A549 treated with RU486 at 1 μM for 4 hours (cell line): ENCODE measurements at places on chromosomes 1 and 21. TPM values are rescaled to one million over a fixed set of nuclear protein-coding genes. Genes with fewer than 3 reads are reported as not detected.

SLC6A17 gene
- 4.3 to 5.9 TPM (median 5.1 TPM) in 5 replicates for total RNA-seq

CAMK2N1 gene
- total RNA-seq, result 27.4 to 53.4 TPM (median 53.3 TPM) in 5 replicates

CFAP74 gene
- total RNA-seq, result 0.10 TPM in 1 of 5 replicates, not detected in the others

SLC44A3 gene
- 1.4 to 1.9 TPM (median 1.8 TPM) in 5 replicates for total RNA-seq

IRF6 gene
- 0.08 to 0.18 TPM (median 0.10 TPM) in 5 replicates for total RNA-seq

A3GALT2 gene
- not detected in 5 replicates for total RNA-seq

CFAP126 gene
- 0.14 to 0.56 TPM (median 0.28 TPM) in 4 of 5 replicates, not detected in the other for total RNA-seq

RUNX3 gene
- total RNA-seq, result 4.8 to 8.2 TPM (median 6.8 TPM) in 5 replicates

MAP10 gene
- total RNA-seq, result 0.41 to 1.2 TPM (median 1.0 TPM) in 5 replicates

NUAK2 gene
- total RNA-seq, result 24.3 to 32.6 TPM (median 31.1 TPM) in 5 replicates

KRTAP15-1 gene
- total RNA-seq, result not detected in 5 replicates

AGRN gene
- 74.8 to 132 TPM (median 111 TPM) in 5 replicates for total RNA-seq

LRRC53 gene
- not detected in 5 replicates for total RNA-seq

SPRR1B gene
- not detected in 5 replicates for total RNA-seq

BACE2 gene
- total RNA-seq, result 20.4 to 22.0 TPM (median 21.6 TPM) in 5 replicates

TRIM17 gene
- not detected in 5 replicates for total RNA-seq

PROX1 gene
- 0.05 to 0.16 TPM (median 0.13 TPM) in 5 replicates for total RNA-seq

CFHR2 gene
- not detected in 5 replicates for total RNA-seq

AMY1B gene
- not detected in 5 replicates for total RNA-seq

PYHIN1 gene
- not detected in 5 replicates for total RNA-seq

LCE2A gene
- total RNA-seq, result not detected in 5 replicates

UBE2U gene
- not detected in 5 replicates for total RNA-seq

AMY1A gene
- total RNA-seq, result not detected in 5 replicates

NR1I3 gene
- not detected in 5 replicates for total RNA-seq

PINK1 gene
- total RNA-seq, result 27.8 to 41.3 TPM (median 37.0 TPM) in 5 replicates
